Activated CD4-positive, alpha-beta T cell treated with anti-CD3 and anti-CD28 coated beads, Interleukin-2, amount 10 ng/mL, durations not matched to agents 7 days and 5 days (primary cell): ENCODE measurements at places on chromosomes 2 and 18.

GRCh38 chr2:102975996-102976975 is 214.5 kb downstream of the TMEM182 start:
- DNase-seq = no peak

DNA sequence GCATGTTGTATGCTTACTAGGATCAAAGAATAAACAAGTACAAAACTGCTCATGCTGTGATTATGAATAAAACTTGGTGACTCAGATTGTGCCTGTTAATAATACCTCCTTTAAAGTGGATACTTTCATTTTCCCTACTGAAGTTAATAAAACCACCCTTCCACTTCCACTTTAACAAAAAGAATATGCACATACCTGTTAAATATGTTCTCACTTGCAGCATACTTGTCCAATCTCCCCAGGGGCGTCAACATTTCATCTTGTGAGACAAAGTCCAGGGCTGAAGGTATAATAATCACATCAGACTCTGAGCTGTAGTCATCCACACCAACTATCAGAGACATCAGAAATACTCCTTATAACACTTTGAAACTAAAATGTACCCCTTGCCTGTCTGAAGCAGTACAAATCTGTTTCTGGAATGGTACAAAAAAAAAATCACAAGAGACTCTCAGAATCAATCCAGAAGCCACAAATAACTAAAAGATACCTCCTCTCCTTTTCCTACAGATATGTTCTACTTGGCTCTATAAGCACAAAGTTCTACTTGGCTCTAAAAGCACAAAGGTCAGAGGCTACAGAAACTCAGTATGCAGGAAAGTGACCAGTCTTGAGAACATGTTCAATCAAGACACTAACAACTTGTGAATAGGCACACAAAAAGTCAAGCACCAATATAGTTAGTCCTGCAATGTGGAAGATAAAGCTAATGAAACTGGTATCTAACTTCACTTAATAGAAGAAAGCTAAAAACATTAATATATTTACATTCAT is 19.3 kb downstream of the PPP4R1 start:
- no peak for DNase-seq

DNA sequence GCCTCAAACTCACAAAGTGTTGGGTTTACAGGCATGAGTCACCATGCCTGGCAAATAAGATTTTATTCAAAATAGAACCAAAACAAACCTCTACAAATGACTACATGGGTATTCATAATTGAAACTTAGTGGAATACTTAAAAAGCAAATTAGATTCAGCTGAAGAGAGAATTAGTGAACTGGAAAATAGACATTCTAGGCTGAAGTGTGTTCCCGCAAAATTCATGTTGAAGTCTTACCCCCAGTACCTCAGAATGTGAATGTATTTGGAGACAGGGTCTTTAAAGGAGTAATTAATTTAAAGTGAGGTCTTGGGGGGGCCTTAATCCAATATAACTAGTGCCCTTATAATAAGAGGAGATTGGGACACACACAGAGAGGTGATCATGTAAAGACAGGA is 88.5 kb upstream of the OTOS start:
- no peak for DNase-seq

DNA sequence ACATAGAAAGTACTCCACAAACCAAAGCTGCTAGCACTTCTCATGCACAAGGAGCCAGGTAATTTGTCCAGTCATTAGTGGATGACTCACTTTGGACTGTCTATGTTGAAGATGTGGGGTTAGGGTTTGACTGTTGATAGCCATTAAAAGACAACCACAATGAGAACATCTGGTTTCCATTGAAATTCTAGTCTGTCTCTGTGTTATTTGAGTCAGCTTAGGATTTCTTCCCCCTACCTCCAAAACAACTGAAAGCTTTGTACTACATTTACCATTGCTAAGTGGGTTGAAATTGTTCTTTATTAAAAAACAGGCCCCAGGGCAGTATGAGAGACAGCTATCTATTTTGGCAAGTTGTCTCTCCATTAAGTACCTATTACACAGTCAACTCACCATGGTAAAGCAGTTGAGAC is 50.2 kb upstream of the ANKRD44 start:
- no peak for DNase-seq

- DNase-seq = no peak
These were observed 687.8 kb upstream of the DDX18 start for GRCh38 chr2:117126656-117127055.

DNA sequence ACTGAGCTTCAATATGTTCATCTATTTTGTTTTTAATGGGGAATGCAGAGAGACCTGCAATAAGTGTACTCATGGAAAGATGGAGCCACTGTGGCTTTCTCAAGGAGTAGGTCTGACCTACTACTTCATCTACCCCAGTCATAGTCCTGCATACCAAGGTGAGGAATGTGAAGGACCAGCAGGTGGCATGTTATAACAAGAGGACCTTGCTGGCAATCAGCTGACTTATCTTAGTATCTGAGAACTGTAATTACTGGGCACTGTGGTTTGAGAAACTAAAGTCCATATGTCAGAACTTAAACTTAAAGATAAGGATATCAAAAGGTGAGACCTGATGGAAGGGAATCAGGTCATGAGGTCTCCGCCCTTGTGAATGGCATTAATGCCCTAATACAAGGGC is 1104.2 kb downstream of the BCL11A start:
- DNase-seq = no peak

DNA sequence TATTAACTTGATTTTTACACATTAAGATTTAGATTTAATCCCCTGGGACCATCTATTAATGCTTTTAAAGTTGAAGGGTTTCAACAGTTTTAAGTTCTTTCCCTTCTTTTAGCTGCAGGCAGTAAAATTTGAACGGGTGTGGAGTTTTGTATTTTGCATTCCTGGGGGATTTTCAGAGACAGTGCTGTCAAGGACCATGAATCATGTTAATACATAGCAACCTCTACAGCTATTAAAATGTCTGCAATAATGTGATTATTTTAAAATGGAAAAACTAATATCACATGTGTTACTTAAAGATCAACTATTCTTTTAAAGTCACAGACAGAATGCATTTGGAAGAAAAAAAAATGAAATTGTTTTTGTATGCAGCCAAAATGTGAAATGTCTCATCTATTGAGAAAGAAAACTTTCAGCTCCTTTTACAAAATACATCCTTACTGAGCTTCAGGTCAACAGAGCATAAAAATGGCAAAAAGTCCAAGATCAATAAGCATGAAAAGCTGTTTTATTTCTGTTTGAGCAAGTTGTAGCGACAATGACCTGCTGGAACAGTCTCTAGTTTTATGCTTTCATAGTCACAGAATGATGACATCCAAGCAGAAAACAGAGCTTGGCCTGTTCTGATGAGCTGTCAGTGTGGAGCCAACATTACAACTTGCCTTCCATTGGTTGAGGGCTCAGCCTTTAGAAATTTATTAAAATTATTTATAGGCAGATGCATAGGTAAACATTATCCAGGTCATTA is 21.6 kb upstream of the ZNF521 start:
- DNase-seq = no peak

- no peak for DNase-seq
These were observed 33.5 kb downstream of the EPB41L3 start for GRCh38 chr18:5510135-5510846.
